Right ventricle myocardium inferior (tissue), 1 donor: ENCODE measurements at places on chromosomes 13 and 19.

GRCh38 chr13:106028911-106029310 is 506.6 kb downstream of the EFNB2 start:
- no peak for DNase-seq

- DNase-seq, result no peak
Observed at GRCh38 chr19:11554160-11554559, 4.9 kb downstream of the ELOF1 start.

- no peak for DNase-seq
Observed at GRCh38 chr19:46634656-46635218, 1.3 kb downstream of the GNG8 start.

- DNase-seq, result peak; percentile 96
Observed at GRCh38 chr19:38929929-38930775, at the start of gene SARS2. TSS of gene SARS2 (minus strand) at chr19:38930763. CDS start at chr19:38930736, 27 bp downstream.

DNA sequence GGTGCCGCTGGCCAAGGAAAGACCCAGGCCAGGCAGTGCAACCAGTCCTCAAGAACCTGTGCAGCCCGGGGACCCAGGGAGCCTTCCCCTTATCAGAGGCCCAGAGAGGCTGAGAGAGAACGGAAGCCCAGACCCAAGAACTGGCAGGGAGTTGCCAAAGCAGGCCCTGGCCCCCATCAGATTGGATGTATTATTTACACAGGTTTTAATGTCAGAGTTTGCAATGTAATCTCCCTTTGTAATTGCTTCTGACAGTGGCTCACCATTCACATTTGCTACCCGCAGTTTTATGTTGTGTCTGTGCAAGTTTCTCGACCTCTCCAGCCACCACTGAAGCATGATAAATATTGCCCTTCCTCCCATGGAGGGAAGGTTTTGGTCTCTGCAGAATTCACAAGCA is 660.9 kb downstream of the LIG4 start:
- DNase-seq, result no peak

DNA sequence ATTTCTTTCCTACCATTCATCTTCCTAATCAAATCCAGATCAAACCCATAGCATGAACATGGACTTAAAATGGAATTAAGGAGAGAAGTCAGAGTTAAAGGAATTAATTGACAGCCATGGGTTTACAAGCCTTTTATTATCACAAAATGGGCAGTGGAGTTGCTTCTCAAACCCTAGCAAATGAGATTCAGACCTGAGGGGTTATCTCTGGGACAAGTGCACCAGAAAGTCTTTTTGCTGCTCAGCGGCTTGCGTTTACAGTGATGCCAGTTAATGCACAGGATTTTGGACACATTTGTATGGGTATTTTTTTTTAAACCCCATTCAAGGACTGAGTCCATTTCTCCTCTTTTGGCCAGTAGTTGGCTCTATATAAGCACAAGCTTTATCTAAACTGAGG is 503.0 kb downstream of the EFNB2 start:
- no peak for DNase-seq

DNA sequence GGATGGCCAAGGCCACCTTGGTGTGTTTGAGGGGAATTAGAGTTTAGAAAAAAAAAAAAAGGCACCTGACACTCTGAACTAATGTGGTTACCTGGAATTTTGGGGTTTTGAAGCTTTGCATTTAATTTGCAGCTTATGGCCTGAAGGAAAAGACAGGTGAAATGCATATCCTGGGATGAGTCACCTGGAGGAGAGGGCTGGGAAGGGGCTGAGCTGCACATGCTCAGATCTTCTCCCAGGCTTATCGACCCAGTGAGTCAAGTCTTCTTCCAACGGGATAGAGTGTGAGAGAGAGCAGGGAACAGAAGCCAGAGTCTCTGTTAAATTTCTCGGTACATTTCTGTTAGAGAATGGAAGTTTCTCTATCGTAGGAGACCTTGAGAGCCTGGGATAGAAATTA is 29.7 kb upstream of the ALOX5AP start:
- DNase-seq, result no peak

- no peak for DNase-seq
Observed at GRCh38 chr13:24203273-24203672, 42.8 kb downstream of the SPATA13 start.

- DNase-seq, result peak; percentile 99
Observed at GRCh38 chr19:18152817-18153555, at the start of gene PIK3R2. TSS of gene PIK3R2 (plus strand) at chr19:18153163. CDS start at chr19:18155880, 2,717 bp downstream.

DNA sequence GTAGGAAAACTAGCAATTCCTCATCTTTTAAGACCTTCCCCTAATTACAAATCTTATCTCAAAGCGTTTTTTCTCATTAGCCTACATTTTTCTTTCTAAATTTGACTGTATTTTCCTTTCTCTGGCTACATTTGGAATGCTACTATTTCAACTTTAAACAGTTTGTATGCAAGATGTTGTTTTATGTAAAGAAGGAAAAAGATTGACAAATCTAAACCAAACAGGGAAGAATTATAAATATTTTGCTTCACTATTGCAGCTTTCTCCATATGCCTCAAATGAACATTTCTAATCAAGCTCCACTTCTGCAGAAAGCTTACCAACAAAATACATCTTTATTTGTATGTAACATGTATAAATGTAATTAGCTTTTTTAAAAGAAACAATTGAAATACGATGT is 156.2 kb downstream of the MZT1 start:
- DNase-seq, result no peak

- DNase-seq, result no peak
Observed at GRCh38 chr19:35303357-35303915, 11.5 kb downstream of the MAG start.

DNA sequence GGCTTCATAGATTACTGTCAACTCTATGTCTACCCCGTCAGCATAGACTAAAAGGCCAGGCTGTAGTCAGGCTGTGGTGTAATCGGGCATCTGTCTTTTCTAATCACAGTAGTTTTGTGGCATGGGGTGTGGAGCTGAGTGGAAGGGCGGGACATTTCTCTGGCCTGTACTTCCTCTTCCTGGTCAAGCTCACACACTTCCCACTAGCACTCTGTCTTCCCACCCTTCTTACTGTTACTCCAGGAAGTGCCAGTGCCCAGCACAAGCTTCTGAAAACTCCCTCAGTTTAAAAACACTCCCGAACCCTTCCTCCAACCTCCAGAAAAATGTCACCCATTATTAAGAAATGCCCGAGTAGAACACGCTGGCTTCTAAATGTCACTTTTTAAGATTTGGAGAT is 229.8 kb downstream of the KLF5 start:
- DNase-seq, result no peak

- no peak for DNase-seq
Observed at GRCh38 chr13:51928231-51928630, 66.5 kb downstream of the CCDC70 start.

DNA sequence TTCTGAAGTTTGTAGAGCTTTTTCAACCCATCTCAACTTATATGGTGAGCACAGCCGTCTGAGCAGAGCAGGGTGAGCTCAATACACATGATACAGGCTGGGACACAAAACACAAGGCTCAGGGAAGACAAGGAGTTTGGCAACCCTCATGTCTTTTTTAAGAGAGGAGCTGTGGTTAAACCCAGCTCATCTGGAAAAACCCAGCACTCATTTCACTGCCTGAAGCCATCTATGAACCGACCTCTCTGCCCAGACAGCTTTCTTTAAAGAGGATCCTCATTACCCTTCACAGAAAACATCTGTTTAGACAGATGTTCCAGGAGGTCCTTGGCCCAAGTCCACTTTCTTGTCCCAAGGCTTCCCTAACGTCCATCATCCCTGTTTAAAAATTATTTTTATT is 170.0 kb upstream of the TSHZ3 start:
- no peak for DNase-seq

GRCh38 chr13:73275163-73275562 is 216.4 kb downstream of the KLF5 start:
- no peak for DNase-seq

- DNase-seq, result no peak
Observed at GRCh38 chr13:38735665-38736440, 49.0 kb downstream of the FREM2 start.

- DNase-seq, result no peak
Observed at GRCh38 chr13:78593652-78594455, 9.5 kb downstream of the POU4F1 start.

DNA sequence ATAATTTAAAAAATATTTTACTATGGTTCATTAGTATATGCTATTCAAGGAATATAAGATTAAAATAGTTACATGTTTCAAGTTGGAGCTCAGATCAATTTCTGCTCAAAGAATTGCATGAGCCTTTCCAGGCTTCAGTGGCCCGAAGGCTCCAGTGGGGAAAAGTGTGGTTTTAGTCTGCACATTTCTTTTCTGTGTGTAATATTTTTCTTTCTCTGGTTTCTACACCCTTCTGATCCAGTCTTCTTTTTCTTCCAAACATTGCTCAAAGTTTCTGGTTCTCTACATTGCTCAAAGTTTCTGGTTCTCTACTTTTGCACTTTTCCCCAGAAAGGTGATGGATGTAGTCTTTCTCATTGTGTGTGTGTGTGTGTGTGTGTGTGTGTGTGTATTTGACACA is 64.7 kb upstream of the OXGR1 start:
- no peak for DNase-seq

DNA sequence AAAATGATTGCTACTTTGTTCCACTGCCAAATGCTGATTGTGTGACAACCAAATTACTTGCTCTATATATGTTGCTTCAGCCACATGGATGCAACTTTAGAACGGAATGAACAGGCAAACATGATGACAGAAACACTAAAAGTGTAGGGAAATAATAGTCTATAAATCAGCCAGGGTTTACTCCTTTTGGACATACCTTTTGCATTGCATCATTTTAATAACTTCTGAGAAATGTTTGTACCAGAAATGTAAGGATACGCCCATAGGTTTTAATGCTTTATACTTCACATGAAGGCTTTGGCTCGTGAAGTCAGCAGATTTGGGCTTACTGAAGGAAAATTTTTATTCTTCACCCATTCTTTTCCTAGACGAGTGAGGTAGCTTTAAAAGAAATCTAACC is 141.0 kb downstream of the POSTN start:
- DNase-seq, result no peak

GRCh38 chr13:33347861-33348260 is 62.3 kb upstream of the STARD13 start:
- no peak for DNase-seq
